C1 segment of cervical spinal cord (tissue), 14 donors: ENCODE measurements at places on chromosomes 6 and 20.

DNA sequence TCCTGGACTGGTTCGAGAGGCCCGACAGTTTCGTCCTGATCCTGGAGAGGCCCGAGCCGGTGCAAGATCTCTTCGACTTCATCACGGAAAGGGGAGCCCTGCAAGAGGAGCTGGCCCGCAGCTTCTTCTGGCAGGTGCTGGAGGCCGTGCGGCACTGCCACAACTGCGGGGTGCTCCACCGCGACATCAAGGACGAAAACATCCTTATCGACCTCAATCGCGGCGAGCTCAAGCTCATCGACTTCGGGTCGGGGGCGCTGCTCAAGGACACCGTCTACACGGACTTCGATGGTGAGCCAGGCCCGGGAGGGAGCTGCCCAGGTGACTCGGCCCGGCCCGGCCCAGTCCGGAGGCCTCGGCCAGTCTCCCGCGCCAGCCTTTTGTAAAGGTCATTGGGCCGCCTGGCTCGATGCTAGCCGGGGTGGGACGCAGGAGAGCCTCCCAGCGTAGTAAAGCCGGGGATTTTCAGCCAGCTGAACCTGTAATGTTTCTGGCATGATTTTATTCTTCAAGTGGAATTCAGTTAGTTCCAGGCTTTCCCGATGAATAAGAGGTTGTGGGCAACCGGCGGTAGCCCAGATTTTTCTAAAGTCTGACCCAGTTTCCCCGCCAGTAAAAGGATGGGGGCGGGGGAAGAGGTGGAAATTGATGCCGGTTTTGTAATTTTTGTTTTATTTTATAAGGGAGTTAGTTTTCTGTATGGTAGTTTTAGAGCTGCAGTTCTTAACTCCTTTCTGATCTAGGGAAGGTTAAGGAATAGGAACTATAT lies 1.4 kb downstream of the PIM1 start:
- peak; percentile 22 for DNase-seq

DNA sequence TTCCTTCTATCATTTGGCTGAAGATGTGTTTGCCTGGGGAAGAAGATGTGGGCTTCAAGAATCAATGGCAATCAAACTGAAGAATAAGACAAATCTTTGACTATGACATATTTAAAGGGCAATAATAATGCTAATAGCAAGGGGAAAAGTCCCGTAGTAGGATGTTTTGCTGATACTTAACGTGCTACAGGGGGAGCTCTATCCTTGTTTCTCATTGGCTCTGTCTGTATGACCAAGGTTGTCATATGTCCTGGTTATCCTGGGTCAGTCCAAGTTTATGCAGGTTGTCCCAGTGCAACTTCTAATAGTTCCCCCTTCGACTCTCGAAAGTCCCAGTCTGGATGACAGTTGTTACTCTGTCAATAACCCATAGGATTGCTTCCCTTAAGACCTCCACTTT lies 321.3 kb downstream of the DHX35 start:
- no peak for DNase-seq

DNA sequence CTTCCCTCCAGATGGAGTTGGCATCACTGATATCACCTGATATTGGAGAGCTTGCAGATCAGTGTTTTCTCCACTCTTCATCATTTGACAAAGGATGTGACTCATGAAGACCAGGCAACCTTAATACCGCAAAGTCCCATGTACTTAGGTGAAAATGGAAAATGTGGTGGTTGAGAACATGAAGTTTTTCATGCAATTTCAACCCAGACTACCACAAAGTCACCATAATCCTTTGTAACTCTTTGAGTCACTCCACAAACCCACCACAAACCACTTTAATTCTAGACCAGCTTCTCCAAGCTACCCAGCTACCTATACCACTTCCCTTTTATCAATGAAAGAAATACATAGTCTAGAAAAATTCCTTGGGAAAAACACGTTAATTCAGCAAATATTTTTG lies 7.1 kb downstream of the NHLRC1 start:
- no peak for DNase-seq

DNA sequence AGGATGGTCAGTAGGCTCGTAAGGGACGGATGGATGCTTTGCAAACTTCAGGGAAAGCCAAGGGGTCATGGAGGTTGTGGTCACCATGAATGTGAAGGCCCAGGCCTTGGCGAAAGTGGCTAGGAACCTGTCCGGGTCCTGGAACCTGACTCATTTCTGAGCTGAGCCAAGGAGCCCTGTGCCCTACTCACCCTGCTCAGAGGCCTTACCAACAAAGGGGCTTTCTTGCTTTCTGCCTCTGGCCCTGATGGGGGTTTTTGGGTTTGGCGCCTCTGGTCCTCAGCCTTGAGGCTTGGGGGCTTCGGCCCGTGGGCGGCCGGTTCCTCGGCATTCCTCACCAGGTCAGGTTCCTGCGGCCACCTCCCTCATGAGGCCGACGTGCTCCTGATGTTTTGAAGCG lies 155.1 kb downstream of the DTNBP1 start:
- no peak for DNase-seq

GRCh38 chr20:52493171-52493721 lies 301.7 kb upstream of the ZFP64 start:
- no peak for DNase-seq

DNA sequence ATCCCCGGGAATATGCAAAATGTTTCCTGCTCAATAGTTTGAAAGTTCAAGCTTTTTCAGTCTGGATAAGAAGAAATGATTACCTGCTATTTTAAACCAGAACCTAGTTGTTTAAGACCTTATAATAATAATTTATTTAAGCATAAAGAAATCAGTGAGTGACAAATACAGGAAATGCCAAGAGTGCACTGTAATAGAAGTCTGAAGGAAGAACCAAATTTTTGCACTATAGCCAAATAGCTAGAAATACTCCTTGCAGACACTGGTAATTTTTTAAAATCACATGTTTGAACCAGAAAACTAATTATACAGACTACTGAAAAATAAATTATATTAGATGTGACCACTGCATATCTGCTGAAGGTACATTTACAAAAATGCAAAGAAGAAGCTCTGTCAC lies 93.2 kb downstream of the MMS22L start:
- no peak for DNase-seq

GRCh38 chr20:64035066-64035932 lies 683 bp upstream of the C20orf204 start:
- no peak for DNase-seq

- DNase-seq: no peak
These were observed 346.7 kb downstream of the PAX1 start for GRCh38 chr20:22052025-22052650.

DNA sequence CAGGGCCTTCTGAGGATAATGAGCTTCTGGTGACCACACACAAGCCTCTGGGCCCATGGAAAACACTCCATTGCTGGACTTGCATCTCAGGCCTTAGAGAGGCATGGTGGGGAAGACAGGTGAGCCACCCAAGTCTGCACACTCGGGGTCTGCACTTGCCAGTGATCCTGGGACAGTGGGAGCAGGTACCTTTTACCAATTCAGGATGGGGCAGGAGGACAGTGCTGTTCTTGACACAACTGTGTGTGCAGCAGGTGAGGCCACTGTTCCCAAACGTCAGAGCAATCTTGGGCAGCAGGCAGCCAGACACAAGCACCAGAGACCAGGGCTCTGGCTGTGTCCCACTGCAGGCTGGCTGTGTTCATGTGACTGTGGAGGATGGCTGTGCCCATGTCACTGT lies 221.3 kb downstream of the ERMARD start:
- no peak for DNase-seq

DNA sequence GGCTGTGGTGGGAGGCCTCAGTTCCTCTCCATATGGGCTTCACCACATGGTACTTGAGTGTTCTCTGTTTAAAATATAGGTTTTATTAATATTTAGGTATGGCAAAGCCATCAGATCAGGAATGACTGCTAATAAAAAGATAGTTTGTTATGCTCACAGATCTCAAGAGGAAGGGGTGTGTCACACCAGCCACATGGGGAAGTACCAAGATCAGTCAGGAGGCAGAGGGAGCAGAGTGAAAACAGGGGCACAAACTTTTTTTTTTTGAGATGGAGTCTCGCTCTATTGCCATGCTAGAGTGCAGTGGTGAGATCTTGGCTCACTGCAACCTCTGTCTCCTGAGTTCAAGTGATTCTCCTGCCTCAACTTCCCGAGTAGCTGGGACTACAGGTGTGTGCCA lies 92.1 kb upstream of the GCM1 start:
- DNase-seq: no peak

GRCh38 chr6:1987640-1988039 lies 257.8 kb downstream of the GMDS start:
- no peak for DNase-seq

DNA sequence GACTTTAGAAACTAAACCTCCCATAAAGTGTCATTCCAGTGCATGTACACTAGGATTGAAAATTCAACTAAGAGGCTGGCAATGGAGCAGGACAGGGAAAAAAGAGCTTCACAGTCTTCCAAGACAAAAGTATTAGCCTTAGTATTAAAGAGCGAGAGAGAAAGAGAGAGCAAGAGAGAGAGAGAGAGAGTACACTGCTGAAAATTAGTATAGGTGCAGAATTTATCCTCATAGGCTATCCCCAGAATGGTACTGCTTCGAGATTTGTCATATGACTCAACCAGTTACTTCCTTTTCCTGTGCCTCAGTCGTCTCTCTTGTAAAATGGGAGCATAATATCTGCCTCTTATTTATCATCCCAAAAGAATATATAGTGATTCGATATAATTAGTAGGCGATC lies 543.2 kb upstream of the JARID2 start:
- DNase-seq: no peak

DNA sequence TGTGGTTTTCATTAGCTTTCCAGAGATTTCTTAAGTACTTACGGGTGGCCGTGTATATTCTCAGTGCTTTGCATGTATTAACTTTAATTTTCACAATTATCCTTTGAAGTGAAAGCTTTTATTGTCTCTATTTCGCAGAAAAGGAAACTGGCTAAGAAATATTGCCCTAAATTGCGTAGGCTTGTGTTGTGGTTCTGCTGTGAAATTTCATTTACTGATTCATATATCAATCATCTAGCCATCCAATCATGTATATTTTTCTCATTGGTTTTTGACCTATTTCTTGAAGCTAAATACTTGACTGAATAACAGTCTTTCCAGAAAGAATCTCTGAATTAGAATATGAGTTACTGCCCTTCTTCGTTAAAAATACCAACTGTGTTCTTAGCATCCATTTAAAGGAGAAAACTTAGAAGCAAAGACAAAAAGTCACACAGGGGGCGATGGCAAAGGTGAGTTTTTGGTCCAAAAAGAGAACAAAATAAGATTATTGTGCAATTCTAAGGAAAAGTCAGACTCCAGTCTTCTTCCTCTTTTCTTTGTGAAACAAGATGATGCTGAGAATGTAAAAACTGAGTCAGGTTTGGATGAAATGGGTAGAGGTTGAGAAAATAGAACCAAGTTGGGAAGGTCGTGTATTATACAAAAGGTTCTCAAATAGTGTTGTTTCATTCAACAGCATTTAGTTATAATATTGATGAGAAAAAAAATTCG lies 1.4 kb downstream of the CYB5R4 start:
- no peak for DNase-seq

DNA sequence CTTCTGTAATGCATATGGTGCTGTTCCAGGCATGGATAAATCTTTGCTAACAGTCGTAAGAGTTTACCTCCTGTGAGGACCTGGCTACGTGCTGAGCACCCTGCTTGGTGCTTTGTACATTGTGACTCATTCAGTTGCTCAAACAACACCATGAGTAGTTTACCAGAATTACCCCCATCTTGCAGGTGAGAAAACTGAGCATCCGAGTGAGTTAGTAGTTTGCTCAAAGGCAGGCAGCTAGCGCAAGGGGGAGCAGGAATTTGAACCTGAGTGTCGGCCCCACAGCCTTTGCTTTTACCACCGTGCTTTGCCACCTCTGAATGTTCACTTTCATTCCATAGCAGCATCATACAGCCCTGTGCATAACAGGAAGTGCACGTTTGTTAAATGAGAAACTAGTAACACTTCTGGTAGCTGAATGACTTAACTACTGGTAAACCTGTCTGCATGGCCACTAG lies 121.9 kb downstream of the MTHFD1L start:
- DNase-seq: no peak
